ENCODE measurements at places on chromosomes 5 and 9. TPM values are rescaled to one million over a fixed set of nuclear protein-coding genes. Genes with fewer than 3 reads are reported as not detected.

GRCh38 chr5:7250004-7250403, 145.9 kb upstream of the ADCY2 start:
- DNase-seq, result no peak
- H3K4me1 ChIP-seq, result no peaks in the 10 kb centered on the region
- H3K36me3 ChIP-seq, result no peaks in the 10 kb centered on the region
- H3K27ac ChIP-seq, result no peak overlapping the region

- no peaks in the 10 kb centered on the region for H3K4me1 ChIP-seq
- no peak overlapping the region for H3K4me3 ChIP-seq
- no peak overlapping the region for H3K27ac ChIP-seq
- no peaks in the 10 kb centered on the region for H3K36me3 ChIP-seq
- no peak for DNase-seq
Measured at GRCh38 chr5:113807427-113807991, 294.0 kb downstream of the YTHDC2 start.

DNA sequence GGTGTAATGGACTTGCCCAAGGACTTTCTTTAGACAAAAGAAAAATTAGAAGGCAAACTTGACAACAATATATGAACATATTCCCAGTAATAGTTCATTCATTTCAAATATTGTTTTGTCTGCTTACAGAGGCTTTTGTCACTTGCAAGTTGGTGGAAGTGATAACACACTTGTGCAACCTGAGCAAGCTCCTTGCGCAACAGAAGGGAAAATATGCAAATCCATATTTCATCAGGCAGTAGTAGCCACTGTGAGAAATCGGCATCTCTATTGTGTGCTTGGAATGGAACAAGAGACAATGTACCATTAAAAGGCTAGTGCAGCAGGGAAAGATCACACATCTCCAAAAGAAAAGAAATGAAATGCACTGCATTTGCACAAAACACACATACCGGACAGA, 125.3 kb upstream of the RASEF start:
- no peaks in the 10 kb centered on the region for H3K27me3 ChIP-seq
- H3K36me3 ChIP-seq, result no peaks in the 10 kb centered on the region
- H3K4me3 ChIP-seq, result no peak overlapping the region
- no peak overlapping the region for H3K27ac ChIP-seq
- no peaks in the 10 kb centered on the region for H3K4me1 ChIP-seq
- DNase-seq, result no peak

- peaks cover 10% of the 10 kb centered on the region for H3K27me3 ChIP-seq
- H3K4me1 ChIP-seq, result no peaks in the 10 kb centered on the region
- H3K27ac ChIP-seq, result no peak overlapping the region
- H3K36me3 ChIP-seq, result no peaks in the 10 kb centered on the region
- DNase-seq, result peak; percentile 39
Measured at GRCh38 chr9:133589454-133590227, 19.5 kb downstream of the FAM163B start.

DNA sequence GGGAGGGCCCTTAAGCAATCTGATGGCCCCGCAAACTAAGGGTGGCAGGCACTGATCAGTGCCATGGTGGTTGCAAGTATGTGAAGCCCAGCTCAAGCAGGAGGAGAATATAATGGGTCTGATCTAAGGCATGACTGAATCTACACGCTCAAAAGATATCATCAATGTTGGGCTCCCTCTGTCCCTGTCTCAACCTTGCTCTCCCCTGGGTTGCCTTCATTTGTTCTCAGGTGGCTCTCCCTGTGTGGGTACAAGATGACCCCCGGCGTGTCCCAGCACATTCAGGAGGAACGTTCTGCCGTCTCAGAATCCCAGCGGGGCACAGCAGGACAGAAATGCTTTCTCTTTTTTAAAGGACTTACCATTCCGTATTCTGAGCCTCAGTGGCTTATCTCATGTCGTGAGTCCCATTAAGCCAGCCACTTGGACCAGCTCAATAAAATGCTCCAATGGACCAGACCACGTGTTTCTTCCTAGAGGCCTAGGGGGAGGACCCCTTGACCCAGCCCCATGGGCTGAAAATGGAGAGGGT, 12.0 kb upstream of the RNF130 start:
- DNase-seq, result no peak
- no peaks in the 10 kb centered on the region for H3K36me3 ChIP-seq
- H3K27ac ChIP-seq, result no peak overlapping the region

- no peak overlapping the region for H3K27ac ChIP-seq
- H3K36me3 ChIP-seq, result no peaks in the 10 kb centered on the region
- H3K4me1 ChIP-seq, result no peaks in the 10 kb centered on the region
Measured at GRCh38 chr5:54217826-54218503, 92.4 kb downstream of the ARL15 start.

GRCh38 chr5:148290271-148291195, 21.7 kb upstream of the SPINK7 start:
- no peaks in the 10 kb centered on the region for H3K4me1 ChIP-seq
- H3K27ac ChIP-seq, result no peak overlapping the region
- DNase-seq, result no peak
- no peak overlapping the region for H3K4me3 ChIP-seq
- H3K27me3 ChIP-seq, result no peaks in the 10 kb centered on the region

DNA sequence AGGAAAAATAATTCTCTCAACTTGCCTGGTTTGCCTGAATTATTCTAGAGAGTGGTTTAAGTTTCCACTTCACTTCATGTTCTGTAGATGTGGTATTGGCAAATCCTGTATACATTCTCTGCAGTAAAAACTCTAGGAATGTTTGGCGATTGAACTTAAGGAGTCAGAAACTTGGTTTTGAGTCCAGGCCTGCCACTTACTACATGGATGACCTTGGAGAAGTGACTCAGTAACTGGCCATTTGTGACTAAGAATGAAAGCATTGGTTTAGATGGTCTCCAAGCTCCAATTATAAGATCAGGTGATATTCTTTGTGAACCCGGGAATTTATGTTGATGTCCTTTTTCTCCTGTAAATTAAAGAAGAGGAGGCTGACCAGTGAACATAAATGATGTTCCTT, 233.8 kb downstream of the GAS1 start:
- H3K27me3 ChIP-seq, result no peaks in the 10 kb centered on the region
- no peak overlapping the region for H3K27ac ChIP-seq
- no peak for DNase-seq
- H3K4me3 ChIP-seq, result no peak overlapping the region
- no peaks in the 10 kb centered on the region for H3K4me1 ChIP-seq
- no peaks in the 10 kb centered on the region for H3K36me3 ChIP-seq

GRCh38 chr9:9893837-9894236, 719.0 kb downstream of the PTPRD start:
- no peaks in the 10 kb centered on the region for H3K4me1 ChIP-seq
- no peak for DNase-seq
- H3K27ac ChIP-seq, result no peak overlapping the region
- no peaks in the 10 kb centered on the region for H3K36me3 ChIP-seq
- no peaks in the 10 kb centered on the region for H3K27me3 ChIP-seq

GRCh38 chr9:89543111-89543510, 45.2 kb upstream of the SEMA4D start:
- no peak overlapping the region for H3K4me3 ChIP-seq
- peaks cover 45% of the 10 kb centered on the region for H3K4me1 ChIP-seq
- DNase-seq, result no peak

- no peak for DNase-seq
- H3K4me3 ChIP-seq, result no peak overlapping the region
- no peak overlapping the region for H3K27ac ChIP-seq
- H3K4me1 ChIP-seq, result no peaks in the 10 kb centered on the region
- no peaks in the 10 kb centered on the region for H3K36me3 ChIP-seq
Measured at GRCh38 chr9:73640971-73641370, 489.3 kb downstream of the ANXA1 start.

DNA sequence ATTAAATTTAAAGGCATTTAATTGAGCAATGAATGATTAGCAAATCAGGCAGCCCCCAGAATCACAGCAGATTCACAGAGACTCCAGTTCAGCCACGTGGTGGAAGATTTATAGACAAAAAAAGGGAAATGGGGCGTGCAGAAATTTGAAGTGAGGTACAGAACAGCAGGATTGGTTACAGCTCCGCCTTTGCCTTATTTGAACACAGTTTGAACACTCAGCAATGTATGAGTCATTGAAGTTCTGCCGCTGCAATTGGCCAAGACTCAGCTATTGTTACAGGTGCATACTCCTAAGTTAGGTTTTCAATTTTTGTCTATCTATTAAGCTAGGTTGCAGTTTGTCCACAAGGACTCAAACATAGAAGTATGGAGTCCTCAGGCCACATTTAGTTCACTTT, 157.7 kb upstream of the SLC12A2 start:
- no peaks in the 10 kb centered on the region for H3K27me3 ChIP-seq
- no peaks in the 10 kb centered on the region for H3K4me1 ChIP-seq
- H3K27ac ChIP-seq, result no peak overlapping the region
- no peak for DNase-seq
- no peaks in the 10 kb centered on the region for H3K36me3 ChIP-seq
- no peak overlapping the region for H3K4me3 ChIP-seq

- H3K4me1 ChIP-seq, result no peaks in the 10 kb centered on the region
- H3K27me3 ChIP-seq, result peaks cover 15% of the 10 kb centered on the region
- no peaks in the 10 kb centered on the region for H3K36me3 ChIP-seq
- H3K4me3 ChIP-seq, result no peak overlapping the region
- no peak overlapping the region for H3K27ac ChIP-seq
- no peak for DNase-seq
Measured at GRCh38 chr9:90727488-90727887, 74.1 kb upstream of the SYK start.

DNA sequence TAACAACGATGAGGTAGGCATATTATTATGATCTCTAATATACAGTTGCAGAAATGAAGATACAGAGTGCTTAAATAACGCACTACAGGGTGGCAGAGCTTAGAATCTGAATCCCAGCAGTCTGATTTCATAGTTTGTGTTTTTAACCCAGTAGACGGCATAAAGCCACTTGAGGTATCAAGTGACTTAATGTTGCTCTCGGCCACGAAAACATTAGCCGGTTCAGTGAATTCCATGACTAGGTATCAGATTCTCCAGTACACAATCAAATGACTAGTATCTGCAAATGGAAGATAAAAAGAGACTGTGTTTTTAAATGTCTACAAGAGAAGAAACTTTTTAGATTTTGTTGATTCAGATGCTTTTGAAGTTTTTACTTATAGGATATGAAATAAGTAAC, 24.8 kb downstream of the SMC2 start:
- H3K36me3 ChIP-seq, result peaks cover 55% of the 10 kb centered on the region
- H3K27ac ChIP-seq, result no peak overlapping the region
- no peaks in the 10 kb centered on the region for H3K4me1 ChIP-seq

DNA sequence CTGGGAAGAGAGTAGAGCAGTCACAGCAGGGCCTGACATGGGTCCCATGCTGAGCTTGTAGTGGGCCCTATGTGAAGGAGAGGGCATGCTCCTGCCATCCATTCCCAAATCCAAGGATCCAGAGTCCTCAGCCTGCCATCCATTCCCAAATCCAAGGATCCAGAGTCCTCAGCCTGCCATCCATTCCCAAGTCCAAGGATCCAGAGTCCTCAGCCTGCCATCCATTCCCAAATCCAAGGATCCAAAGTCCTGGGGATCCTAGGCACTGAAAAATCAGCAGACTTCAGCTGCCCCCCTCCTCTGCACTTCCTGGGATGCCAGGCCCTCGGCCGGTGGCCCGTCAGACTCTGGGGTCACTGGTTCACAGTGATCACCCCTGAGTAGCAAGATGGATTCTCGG, 33.6 kb downstream of the THBS4 start:
- H3K4me1 ChIP-seq, result peaks cover 18% of the 10 kb centered on the region
- H3K4me3 ChIP-seq, result no peak overlapping the region
- H3K27me3 ChIP-seq, result no peaks in the 10 kb centered on the region
- no peak overlapping the region for H3K27ac ChIP-seq
- DNase-seq, result no peak

DNA sequence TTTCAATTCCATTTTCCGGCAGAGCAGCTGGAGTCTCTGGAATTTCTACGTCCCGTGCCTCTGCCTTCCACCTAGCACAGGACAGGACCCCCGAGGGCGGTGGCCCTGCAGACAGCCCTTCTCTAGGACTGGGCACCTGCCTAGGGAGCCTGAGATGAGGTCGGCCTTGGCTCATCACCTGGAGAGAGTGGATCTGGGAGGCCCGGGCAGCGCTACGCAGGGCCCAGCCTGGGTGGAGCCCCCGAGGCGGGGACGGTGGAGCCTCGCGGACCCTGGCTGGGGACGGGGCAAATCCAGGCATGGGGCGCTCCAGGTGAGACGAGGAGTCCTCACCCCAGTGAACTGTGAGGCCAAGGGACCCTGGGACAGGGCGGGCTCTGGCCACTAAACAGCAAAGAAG, 114.5 kb downstream of the MTRR start:
- no peaks in the 10 kb centered on the region for H3K36me3 ChIP-seq
- no peak overlapping the region for H3K27ac ChIP-seq
- H3K4me3 ChIP-seq, result no peak overlapping the region
- no peaks in the 10 kb centered on the region for H3K27me3 ChIP-seq

PRR16 gene
- total RNA-seq, result not detected
